ENCODE measurements at places on chromosomes 2 and 18. TPM values are rescaled to one million over a fixed set of nuclear protein-coding genes. Genes with fewer than 3 reads are reported as not detected.

DNA sequence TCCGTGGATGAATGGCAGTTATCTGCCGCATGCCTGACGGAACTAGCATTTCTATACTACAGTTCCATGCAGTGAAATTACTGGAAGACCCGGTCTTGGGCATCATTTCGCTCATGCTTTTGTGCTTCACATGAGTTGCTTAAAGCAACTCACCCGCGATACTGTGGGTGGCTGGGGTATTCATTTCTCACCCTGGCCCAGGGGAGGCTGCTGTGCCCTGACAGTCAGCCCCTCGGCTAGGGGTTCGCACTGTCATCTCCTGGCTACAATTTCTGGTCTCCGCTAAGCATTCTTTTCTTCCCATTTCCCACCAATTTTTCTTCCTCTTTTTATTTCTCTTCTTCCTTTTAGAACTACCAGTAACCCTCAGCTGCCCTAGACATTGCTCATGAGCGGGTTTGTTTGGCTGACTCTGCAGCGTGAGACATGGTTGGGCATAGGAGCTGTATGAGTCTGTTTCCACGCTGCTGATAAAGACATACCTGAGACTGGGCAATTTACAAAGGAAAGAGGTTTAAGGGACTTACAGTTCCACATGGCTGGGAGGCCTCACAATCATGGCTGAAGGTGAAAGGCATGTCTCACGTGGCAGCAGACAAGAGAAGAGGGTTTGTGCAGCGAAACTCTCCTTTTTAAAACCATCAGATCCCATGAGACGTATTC, 16.5 kb upstream of the CNDP2 start:
- DNase-seq = no peak

- DNase-seq = no peak
Observed at GRCh38 chr2:156405586-156405985, 30.6 kb upstream of the GPD2 start.

AQP12A gene
- not detected for total RNA-seq

MTX2 gene
- total RNA-seq = 31.7 TPM
